ENCODE measurements at places on chromosomes 7 and 10.
A peak's percentile ranks its signal among the peaks of the same experiment; 100 is the strongest.

- DNase-seq, result peak; percentile 17
These were observed 164.3 kb downstream of the BMPER start for GRCh38 chr7:34069676-34070075.

DNA sequence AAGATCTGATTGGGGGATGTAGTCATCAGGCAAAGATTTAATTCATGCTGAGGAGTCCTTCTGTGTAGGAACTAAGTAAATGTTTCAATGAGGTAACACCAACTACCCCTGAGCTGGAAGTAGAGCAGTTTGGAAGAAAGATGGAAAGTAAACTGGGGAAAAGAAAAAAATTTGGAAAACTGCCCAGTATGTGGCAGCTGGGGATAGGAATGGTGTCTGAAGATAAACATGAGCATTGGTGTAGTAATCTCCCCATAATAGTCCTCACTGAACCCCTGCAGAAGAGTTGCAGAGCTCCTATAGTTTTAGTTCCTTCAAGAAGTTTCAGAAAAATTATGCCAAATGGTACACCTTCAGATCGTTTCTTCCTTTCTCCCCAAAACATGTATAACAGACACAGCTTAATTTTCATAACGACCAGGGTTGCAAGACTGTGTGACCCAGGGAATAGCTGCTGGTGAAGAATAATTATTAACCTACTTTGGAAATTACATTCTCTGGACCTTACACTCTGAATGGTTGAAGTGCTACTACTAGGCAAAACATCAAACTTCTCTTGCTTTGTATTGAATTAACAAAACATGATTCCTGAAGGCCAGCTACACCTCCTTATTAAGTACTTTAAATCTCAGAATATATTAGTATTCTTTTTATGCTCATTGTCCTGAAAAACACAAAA, 446.4 kb upstream of the NRG3 start:
- no peak for DNase-seq

GRCh38 chr7:81393018-81393417, 376.8 kb downstream of the HGF start:
- no peak for DNase-seq

DNA sequence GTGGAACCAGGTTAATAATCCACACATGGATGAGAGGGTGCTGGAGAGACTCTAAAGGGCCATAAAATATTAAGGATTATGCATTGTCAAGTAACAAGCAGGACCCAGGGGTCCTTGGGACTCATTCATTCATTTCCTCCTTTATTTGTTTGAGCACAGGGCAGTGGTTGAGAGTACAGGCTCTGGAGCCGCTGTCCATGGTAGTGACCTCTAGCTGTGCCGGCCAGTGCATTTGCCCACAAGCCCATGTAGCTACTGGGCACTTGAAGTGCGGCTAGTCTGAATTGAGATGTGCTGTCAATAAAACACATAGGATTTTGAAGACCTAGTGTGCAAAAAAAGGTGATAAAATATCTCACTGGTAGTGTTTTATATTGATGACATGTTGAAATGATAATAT, 137.6 kb downstream of the C10orf105 start:
- DNase-seq, result peak; percentile 38

DNA sequence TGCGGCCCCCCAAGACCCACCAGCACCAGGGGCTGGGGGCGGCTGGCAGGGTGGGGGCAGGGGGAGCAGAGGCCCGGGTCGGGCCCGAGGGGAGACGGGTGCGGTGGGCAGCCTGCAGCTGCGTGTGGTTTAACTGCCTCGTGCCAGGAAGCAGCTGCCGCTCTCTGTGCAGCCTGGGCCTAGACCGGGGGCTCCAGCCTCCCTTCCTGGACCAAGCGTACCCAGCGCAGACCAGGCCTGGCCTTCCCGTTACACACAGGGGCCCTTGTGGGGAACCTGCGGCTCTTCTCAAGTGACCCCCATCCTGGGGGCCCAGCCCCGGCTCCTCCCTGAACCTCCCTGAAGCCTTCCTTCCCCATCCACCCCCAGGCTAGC, 6.6 kb upstream of the INTS1 start:
- DNase-seq, result no peak

- no peak for DNase-seq
These were observed 281.3 kb upstream of the IGFBP3 start for GRCh38 chr7:46202379-46202778.

DNA sequence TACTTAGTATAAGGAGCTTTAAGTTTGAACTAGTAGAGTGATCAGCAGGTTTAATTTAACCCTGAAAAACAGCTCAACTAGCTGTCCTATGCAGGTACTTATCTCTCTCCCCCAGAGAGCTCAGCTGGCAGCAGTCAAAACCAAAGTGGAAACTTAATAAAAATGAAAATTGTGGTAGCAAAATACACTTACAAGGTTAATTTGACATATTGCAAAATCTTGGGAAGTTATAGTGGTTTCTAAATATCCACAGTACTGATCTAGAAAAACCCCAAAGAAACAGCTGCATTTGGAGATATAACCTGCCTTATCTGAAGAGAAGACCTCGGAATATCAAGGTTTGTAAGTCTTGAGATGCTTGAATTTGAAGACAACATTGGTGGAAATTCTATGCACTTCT, 269.2 kb downstream of the RNLS start:
- no peak for DNase-seq

- peak; percentile 47 for DNase-seq
These were observed 46.4 kb downstream of the RAMP3 start for GRCh38 chr7:45203936-45204445.

DNA sequence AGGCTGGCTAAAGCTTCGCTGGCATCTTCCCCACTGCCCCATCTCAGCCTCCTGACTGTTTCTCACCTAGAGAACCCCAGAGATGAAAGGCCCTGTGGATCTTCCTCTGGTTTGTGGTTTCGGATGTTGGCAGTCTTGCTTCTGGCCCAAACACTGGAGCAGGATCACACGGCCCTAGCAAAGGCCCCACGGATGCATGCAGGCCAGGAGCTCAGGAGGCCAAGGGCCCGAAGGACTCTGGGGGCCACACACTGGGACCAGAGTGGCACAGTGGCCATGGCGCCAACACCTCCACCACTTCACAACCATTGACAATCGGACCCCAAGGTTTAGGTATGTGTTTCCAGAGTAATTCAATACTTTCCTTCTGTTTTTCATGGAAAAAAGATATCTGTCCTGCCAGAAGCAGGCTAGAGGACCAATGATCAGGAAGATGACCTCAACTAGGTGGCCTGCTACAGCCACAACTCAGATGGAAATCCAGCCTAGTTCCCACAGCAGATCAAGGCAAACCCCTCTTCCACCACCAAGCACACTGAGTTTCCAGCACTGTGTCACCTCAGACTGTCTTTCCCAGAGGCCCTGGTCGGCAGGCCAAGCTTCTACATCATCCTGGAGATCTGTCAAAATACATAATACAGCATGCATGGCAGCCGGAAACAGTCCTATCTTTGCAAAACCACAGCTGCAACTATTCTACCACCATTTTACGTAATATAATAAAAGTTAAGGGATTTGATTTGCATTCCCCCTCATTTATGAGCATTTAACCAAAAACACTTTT, 53.0 kb downstream of the CTBP2 start:
- DNase-seq, result no peak

DNA sequence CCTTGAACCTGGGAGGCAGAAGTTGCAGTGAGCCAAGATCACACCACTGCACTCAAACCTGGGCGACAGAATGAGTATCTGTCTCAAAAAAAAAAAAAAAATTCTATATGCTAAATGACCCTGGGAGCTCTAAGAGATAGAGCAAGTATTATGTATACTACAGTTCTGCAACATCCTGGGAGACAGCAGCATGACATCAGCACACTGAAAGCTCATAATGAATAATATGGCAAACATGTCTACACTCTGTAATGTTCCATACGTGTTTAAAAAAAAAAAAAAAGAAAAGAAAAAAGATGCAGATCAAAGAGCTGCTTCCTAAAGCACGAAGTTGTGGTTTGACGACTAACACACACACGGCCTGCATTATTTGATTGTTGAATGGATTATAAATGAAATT, 72.5 kb downstream of the CUL2 start:
- no peak for DNase-seq

All from fibroblast of skin of back (primary cell).